Cortex of kidney (tissue), 1 donor: ENCODE measurements at places on chromosomes 16 and 17.

- DNase-seq = no peak
Observed at GRCh38 chr17:37614391-37614790, 5.2 kb upstream of the SYNRG start.

GRCh38 chr17:44219616-44220212 lies at the start of gene UBTF:
Gene UBTF, minus strand, starts transcription at chr17:44219675. Its CDS starts 1,446 bp downstream, at chr17:44218229.
- DNase-seq = no peak

DNA sequence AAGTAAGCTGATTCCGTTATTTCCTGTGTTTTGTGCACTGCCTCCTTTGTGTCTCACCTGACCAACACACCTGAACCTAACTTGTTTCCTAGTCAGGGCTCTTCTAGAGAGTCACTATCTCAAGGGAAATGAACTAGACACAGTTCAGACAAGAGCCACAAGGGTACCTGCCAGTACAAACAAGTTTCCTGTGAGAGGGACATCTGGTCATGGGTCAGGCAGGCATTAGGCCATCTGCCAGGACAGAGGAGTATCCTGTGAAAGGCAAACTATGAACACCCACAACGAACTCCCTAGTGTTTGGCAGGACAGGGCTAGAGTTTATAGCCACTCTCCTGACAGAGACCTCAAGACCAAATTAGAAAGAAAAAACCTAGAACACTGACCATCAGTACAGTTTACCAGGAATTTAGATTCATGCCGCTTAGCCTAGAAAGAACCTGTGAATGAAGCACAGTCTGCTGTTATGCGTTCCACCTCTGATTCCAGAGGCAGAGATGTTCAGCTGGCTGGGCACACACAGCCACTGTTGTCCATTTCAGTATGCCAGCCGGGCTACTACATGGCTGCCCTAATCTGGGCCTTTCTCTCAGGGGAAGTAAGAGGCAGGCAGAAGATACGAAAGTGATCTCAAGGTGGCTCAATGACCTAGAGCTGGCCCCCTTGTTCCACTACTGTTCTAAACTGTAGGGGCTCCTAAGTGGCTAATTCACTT lies 20.7 kb upstream of the GLG1 start:
- no peak for DNase-seq

- no peak for DNase-seq
Observed at GRCh38 chr17:29567304-29567553, 392 bp upstream of the ABHD15 start.

- no peak for DNase-seq
Observed at GRCh38 chr17:34299956-34300577, 14.5 kb downstream of the CCL11 start.
